ENCODE measurements at places on chromosomes 4 and X.

GRCh38 chrX:134180601-134181274, 56.2 kb upstream of the CCDC160 start:
- DNase-seq: no peak

DNA sequence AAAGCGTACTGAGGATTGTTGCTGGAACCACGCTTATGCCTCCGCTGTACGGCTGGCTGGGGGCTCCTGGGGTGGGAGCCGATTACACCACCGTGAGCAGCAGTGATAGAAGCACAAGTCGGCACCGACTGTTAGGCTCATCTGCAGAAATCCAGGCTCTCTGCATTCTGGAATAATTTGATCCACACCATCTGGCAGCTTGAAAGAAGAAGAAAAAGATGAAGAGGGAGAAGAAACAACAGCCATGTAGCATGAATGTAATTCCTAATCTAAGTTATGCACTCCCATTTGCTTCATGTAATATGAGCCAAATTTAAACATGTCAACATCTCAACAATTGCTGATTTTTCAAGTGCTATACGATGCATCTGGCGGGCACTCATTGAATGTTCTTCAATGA, 84.6 kb upstream of the DHX15 start:
- no peak for DNase-seq

DNA sequence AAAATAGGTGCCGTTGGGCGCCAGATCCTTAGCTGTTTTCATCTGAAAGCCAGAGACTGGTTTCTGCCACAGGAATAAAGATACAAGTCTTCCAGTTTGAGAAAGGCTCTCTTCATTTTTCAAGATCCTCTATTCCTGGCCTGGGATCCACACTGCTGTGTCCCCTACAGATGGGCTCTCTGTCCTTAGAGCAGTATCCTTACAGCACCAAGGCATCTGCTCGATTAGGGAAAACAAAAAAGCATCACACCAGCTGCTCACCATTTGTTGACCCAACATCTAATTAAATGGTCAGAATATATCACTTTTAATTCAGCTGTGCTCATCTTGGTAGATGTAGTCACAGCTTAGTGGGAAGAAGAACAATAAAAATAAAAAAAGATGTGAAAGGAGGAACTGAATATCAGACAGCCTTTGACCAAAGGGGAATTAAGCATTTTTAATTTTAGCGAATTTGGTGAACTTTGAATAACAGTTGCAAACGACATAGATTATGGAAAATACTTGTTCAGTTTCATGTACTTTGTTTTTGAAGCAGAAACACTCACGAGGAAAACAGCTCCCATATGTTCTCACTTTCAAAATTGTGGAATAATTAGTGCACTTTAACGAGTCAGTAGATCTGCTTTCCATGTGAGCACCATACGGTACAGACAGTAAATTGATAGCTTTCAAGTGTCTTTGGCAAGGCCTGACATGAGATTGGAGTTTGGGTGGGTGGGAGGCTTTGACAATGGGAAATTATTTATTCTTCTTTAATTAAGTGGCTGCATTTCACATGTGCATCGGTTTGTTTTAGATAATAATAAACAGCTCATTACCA, 148.4 kb upstream of the CLNK start:
- no peak for DNase-seq

DNA sequence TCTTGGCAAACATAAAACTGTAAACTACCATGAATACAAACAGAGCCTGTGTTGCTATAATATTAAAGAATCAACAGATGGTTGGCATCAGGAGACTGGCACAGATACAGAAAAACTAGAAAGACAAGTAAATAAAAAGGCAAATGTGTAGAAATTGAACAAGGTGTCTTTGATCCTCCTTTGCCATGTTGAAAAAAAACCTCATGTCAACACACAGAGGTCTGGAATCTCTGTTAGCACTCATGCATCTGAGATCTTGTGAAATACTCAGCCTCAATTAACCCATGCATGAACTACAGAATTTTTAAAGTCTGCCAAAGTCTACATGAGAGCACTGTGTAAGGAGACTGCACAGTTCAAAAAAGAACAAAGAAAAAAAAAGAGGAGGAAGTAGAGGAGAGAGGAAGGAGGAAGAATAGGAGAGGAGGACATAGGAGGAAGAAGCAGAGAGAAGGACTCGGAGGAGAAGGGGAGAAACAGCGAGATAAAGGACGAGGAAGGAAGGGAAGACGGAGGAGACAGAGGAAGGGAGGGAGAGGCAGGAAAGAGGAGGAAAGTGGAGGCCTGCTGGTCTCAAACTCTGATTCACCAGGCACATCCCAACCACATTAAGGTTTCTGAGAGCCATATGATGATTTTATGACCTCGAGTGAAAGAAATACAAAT, 52.8 kb downstream of the PRDM5 start:
- DNase-seq: no peak

GRCh38 chrX:102652031-102652688, 877 bp downstream of the GPRASP1 start:
- peak; percentile 22 for DNase-seq

- DNase-seq: no peak
Observed at GRCh38 chr4:40524366-40525041, 105.2 kb downstream of the RBM47 start.

DNA sequence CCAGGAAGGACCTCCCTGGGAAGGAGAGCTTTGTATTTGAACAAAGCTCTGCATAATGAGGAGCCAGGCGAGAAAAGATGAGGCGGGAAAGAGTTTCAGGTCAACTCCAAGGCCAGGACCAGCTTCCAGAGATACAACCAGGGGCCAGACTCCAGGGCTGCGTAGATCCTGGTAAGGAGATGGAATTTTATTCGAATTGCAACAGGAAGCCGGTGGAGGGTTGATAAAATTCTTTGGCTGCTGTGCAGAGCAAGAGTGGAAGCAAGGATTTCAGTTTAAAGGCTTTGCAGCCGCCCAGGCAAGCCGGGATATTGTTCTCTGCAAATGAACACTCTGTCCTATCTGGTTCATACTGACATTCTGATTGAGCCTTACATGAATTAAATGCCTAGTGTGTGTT, 40.2 kb upstream of the CBR4 start:
- no peak for DNase-seq

DNA sequence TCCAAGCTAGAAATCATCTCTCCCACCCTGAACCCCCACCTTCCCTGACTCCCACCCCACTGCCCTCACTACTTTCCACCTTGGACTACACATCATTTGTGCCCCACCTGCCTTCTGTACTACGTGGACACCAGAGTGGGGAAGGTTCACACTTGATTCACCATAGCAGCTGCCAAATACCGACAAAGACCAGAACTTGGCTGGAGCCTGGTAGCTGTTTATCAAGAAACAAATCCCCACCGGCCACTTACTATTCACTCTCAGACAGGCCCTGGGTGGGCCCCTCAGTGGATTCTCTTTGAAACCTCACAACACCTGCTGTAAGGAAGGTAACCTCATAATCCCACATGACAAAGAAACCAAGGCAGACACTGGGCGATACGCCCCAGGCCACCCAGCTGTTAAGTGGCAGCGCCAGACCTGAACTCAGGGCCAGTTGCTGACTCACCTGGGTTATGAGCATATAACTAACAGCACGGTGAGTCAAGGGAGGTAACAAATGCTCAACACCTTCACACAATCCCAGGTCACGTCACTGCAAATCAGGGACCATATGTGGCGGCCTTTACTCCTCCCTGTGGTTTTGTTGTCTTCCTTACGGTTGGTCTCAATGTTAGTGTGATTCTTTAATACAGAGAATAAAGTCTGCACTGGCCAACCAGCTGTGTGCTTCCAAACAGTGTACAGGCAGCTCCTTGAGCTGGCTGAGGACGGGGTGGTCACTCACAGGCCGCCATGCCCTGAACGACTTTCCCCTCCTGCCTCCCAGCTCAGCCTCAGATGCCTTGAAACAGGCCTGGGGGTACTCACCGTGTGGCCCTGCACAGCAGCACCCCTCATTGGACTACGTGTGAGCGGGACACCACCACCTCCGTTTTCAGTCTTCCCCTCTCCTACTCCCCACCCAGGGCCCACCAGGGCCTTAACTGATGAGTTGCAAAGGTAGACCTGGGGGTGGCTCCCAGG, 7.5 kb downstream of the WDR1 start:
- no peak for DNase-seq

- DNase-seq: no peak
Observed at GRCh38 chr4:1379351-1379781, 26.9 kb downstream of the NKX1-1 start.

GRCh38 chrX:16687514-16687913, 25.0 kb downstream of the CTPS2 start:
- DNase-seq: no peak

DNA sequence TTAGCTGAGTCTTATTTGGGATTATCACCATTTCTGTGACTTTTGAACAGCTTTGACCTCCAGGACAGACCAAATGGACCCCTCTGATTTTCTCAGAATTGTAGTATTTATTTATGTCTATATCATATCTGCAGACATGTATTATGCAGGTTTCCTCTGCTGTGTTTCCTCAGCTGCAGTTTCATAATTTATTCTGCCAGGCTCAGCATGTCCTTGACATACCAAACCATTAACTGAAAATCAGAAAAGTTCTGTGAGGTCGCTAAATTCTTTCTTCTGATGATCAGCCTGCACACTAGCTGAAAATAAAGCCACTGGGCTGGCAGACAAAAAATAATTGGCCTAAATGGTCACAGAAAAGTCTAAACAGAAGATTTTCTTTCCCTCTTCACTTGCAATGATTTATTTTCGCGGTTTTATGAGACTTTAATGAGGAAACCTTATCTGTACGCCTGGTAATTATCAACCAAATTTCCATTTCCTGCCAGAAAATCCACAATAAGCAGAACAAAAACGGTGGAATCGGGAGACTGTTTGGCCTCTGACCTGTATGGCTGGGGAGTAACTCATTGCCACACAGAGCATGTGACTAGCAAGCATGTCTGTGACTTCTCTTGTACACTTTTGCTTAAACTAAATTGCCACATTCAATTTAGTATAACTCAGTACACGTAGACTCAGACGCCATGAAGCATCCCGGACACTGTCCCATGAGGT, 150.9 kb downstream of the ENPP6 start:
- DNase-seq: no peak

- DNase-seq: no peak
Observed at GRCh38 chr4:156475322-156475721, 496.3 kb downstream of the PDGFC start.

DNA sequence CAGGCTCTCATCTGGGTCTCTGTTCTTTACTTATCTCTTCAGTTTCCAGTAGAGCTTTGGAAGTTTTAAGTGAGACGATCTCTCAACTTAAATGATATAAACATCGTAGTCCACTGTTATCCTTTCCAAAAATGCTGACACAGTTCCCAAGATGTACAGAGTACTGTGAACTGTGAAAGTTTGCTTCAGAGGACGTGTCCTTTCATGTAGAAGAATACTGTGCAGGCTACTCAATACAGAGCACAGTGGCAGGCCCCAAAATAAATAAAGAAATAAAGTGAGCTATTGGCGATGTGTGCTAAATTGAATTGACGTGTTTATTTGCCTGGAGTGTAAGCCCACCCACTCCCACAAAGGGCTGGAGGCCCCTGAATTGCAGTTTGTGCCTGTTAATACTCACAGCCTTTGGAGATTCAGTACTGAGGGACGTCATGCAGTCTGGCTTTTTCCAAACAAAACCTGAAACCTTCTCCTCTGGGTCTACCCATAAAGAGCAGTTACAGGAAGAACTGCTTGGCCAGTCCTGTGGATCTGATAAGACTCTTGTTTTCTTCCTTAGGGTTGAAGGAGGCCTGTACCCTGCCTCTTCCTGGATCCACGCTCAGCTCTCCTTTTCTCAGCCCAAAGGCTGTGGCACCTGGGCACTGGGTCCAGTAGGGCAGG, 66.1 kb downstream of the SOWAHB start:
- DNase-seq: no peak

All from immature natural killer cell (primary cell).